ENCODE measurements at places on chromosomes 5 and 9.

DNA sequence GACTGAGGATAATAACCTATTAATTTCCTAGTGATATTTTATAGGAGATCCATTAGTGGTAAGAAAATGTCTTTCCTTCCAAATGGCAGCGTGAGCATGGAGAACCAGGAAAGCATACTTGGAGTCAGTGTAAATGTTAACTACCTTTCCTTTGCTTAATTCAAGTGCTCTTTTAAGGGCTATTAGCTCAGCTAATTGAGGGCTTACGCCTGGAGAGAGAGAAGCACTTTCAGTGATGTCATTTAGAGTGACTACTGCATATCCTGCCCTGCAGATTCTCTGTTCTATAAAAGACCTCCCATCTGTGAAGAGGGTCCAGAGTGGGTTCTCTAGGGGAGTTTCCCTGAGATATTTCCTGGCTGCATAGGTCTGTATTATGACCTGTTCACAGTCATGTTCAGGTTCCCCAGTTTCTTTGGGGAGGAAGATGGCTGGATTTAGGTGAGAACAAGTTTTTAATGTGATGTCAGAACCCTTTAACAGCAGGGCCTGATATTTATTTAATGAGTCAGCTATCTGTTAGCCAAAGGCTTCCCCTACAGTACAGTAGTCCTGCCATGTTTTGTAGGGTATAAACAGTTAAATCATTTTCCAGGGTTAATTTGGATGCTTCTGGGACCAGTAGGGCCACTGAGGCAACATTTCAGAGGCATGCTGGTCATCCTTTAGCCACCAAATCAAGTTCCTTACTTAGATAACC is 89.6 kb downstream of the TRIM36 start:
- no peak for DNase-seq

DNA sequence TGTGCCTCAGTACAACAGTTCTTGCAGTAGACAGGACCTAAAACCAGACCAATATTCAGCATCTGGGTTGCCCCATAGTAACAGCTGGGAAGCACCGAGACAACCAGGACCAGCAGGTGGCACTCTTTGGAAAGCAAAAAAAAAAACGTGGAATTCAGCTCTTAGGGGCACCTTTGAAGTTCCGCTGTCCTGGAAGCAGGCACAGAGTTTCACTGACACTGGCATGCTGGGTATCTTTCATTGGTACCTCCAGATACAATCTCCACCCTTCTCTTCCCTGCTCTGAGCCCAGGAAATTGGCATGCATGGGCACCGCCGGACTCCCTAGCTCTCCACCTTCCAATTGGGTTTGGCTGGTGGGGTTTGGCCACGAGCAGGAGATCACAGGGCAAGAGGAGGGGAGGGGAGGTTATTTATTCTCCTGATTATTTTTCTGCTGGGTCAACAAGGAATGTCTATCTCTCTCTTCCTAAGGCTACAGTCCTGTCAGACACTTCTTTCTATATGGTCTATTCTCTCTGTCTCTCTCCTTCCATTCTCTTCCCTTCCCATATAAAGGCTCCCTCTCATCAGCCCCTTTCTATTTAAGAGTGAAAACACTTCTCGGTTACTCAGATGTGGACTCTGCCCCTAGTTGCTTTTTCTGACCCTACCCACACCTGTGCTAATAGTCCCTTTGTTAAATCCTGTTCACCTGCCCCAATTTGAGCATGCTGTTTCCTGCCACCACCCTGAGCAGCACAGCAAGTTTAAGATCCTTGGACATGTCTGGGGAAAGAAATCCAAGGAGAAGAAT is 1.9 kb upstream of the IDNK start:
- DNase-seq = no peak

GRCh38 chr9:117138231-117138630 is 276.6 kb downstream of the ASTN2 start:
- no peak for DNase-seq

- DNase-seq = no peak
Measured at GRCh38 chr5:59575648-59576445, 317.7 kb downstream of the PDE4D start.

DNA sequence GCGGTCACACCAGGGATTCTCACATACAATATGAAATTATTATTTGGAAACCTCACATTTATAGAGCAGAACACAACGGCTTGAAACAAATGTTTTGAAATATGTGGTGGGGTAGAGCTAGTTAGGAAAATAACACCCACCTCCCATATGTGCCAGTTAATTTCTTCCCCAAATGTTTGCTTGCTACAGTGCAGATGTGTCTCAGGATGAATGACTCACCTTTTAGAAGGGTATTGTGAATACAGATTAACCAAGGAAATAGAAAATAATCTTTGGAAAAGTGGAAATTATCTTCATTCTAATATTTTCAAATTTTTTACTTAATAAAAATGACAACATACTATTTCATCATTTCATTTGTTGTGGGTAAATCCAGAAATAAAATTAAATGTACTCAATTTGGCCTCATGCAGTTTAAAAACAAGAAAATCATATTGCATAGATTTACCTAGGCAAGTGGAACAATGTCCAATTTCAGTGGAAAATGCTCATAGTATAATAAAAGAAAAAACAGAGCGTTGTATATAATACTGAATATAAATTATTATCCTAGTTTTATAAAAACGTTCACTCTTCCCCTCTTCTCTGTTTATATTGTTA is 39.3 kb upstream of the RICTOR start:
- no peak for DNase-seq

GRCh38 chr5:176538989-176539384 is 1.8 kb upstream of the RNF44 start:
- DNase-seq = no peak

- no peak for DNase-seq
Measured at GRCh38 chr5:54860321-54860720, 125.1 kb downstream of the ESM1 start.

DNA sequence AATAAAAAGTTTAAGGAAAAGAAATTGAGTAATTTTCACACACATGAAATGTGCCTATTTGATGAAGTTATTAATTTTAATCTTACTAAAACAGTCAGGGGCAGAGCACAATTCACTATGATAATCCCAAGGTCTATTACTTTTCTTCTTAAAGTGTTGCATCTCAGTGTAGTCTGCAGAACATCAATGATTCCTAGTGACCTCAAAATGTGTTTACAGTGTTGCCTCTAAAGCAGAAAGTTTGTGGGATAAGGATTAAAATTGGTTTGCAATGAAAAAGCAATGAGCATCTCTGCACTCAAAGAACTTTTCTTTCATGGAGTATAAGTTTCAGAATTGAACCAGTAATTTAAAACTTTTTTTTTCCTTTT is 63.0 kb downstream of the CEP120 start:
- no peak for DNase-seq

DNA sequence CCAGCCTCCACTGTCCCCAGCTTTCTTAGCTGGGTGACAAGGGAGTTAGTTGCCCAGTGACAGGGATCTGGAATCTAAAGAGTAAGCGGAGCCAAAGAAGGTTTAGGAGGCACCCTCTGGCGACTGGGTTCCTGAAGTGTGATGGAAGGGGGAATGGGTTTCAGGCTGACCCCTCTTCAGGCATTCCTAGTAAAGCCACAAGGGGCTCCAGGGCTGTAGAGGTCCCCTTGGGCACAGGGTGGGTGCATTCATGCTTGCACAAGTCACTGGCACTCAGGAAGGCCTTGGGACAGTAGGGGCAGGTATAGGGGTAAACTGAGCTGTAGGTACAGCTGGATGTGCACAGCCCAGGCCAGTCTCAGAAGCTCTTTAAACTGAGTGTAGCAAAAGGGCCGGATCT is 74.2 kb downstream of the CPLANE1 start:
- DNase-seq = no peak

DNA sequence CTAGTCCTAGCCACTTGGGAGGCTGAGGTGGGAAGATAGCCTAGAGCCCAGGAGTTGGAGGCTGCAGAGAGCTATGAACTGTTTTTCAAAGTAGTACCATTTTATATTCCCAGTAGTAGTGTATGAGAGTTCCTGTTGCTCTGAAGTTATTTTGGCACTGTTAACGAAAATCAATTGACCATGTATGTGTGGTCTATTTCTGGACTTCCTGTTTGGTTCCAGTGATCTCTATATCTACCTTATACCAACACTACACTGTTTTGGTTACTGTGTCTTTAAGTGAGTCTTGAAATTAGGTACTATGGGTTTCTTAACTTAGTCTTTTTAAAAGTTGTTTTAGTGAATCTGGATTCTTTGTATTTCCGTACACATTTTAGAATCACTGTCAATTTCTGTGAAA is 13.6 kb downstream of the SLF1 start:
- no peak for DNase-seq

- no peak for DNase-seq
Measured at GRCh38 chr9:105254226-105254625, 9.8 kb downstream of the SLC44A1 start.

- DNase-seq = no peak
Measured at GRCh38 chr5:39197556-39197955, 21.8 kb downstream of the FYB1 start.

DNA sequence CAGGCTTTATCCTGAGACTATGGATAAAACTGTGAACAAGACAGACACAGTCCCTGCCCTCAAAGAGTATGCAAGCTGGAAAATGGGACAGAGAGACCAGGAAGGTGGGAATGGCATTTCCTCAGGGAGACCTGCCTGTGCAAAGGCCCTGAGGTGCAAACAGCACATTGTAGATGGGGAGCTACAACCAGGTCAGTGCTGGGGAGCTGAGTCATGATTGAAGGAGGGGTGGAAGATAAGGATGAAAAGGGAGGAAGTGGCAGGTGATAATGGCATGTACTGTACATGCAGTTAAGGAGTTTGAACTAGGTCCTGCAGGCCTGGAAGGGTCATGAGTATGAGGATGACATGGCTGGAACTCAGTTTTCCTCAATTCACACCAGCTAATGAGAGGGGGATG is 75.5 kb upstream of the BOD1 start:
- DNase-seq = no peak

DNA sequence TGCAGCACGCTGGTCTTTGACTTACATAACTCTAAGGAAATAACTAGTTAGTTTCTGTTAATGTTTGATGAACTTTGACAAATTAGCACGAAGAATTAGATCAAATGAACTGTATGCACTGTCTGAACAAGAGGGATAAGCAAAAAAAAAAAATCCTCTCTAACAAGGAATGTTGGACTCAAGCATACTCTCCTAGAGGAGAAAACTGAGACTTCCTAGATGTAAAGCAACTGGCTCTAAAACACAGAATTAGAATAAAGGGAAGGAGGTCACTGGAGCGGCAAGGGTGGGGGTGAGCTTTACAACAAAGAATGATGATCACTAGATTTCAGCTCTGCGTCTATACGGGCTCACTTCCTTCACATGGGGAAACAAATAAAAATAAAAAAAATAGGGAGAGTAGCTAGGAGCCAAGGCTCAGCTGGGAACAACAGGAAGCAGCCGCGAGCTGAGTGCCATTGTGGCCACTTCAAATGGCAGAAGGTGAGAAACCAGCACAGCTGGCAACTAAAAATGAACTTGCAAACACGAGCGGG is 48.7 kb upstream of the CEMIP2 start:
- no peak for DNase-seq

DNA sequence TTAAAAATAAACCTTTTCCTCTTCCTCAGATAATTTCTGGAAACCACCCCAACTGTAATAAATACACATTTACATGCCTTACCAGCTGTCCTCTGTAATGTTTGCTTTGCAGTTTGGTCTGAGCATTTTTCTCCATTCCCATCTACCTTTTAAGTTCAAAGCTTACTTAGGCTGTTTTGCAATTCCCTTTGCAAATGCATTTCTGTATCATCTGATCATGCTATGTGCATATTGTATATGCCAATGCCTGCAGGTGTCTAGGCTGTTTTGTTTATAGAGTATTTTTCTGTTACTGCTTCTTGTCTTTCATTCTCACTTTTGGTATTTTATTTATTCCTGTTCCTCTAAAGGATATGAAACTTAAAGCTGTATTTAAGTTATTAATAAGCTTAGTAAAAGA is 86.3 kb downstream of the SLC44A1 start:
- DNase-seq = no peak

- no peak for DNase-seq
Measured at GRCh38 chr9:2355697-2355983, 265.9 kb upstream of the VLDLR start.

GRCh38 chr9:38068701-38069628 is at the start of gene SHB:
TSS of gene SHB (minus strand) at chr9:38069227. CDS start at chr9:38068645, 582 bp downstream.
- peak; percentile 71 for DNase-seq

DNA sequence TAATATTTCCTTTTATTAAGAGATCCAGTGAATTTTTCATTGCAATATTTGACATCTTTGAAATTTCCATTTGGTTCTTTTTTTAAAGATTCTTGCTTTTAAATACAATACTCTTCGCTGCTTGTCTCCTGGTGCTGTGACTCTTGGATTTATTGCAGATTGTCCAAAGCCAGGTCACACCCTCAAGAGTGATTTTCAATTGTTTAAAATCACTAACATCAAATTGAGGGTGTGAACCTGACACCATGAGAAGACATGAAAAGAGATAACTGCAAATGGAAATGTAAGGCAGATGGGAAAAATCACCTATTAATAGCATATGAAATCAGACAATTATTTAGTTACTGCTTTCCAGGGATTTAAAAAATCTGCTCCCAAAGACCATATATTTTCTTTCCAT is 42.6 kb downstream of the ANXA1 start:
- DNase-seq = no peak

GRCh38 chr9:110068212-110068611 is 139.7 kb downstream of the C9orf152 start:
- no peak for DNase-seq

- DNase-seq = no peak
Measured at GRCh38 chr5:157952374-157952685, 93.4 kb upstream of the CLINT1 start.

DNA sequence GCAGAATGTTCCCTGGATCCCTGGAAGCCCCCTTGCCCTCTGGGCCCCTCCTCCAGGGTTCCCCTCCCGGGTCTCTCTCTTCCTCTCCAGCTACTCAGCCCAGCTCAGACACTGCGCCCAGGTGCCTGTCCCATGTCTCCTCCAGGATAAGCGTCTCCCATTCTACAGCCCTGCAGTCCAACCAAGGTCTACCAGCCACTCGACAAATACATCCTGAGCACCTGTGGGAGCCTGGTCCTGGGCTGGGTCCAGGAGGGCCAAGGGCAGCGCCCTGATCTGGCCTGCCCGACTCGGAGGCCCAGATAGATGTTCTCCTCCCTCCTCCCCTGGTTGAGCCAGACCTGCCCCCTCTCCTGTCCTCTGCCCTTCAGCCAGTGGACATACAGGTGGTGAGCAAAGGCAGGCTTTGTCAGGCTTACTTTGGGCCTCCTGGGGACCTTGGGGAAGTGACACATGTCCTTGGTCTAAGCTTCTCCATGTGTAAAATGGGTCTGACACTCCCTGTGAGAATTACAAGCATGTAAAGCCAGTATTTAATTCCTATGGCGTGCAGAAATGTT is 1.4 kb downstream of the FLT4 start:
- no peak for DNase-seq
